ENCODE measurements at places on chromosomes 6 and 20.

GRCh38 chr6:165846123-165846966 lies 183.3 kb upstream of the PDE10A start:
- no peak for DNase-seq

DNA sequence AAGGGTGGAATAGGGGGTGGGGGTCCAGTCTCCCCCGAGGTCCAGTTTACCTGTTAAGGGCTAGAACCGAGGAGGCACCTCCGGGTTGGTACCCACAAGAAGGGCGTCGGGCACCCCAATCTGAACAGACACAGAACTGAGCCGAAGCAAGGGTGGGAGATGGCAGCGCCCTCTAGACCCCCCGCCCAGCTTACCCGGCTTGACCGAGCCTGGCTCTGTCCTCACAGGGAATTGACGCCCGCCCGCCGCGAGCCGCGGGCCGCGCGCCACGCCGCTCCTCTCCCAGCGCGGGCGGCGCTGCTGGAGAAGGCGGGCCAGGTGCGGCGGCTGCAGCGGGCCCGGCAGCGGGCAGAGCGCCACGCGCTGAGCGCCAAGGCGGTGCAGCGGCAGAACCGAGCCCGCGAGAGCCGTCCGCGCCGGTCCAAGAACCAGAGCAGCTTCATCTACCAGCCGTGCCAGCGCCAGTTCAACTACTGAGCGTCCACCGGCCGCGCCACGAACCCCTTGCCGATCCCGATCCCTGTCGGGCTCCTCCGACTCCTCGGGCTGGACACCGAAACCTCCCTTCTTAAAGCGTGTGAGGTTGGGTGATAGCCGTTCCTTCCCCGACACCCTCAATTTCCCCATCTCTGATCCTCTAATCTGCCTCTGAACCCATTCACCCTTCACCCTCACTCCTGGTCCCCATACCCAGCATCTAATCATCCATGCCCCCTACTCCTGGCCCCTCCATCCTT lies 5.9 kb downstream of the TP53INP2 start:
- no peak for DNase-seq

DNA sequence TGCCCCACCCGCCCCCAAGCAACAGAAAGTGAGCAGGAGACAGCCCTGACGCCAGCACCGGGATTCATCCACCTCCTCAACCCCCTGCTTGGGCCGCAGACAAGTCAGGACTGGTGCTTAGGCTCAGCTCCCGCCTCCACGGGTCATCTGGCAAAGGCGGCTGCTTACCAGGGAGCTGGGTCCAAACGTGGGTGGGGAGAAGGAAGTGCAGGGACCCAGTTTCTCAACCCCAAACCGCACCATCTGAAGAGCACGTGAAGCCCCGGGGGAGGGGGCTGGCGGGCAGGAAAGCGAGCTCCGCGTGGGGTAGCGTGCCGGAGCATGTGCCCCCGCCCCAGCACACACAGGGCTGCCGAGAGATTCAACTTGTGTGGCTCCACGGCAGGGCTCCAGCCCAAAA lies 87.2 kb downstream of the BMP7 start:
- DNase-seq: no peak

DNA sequence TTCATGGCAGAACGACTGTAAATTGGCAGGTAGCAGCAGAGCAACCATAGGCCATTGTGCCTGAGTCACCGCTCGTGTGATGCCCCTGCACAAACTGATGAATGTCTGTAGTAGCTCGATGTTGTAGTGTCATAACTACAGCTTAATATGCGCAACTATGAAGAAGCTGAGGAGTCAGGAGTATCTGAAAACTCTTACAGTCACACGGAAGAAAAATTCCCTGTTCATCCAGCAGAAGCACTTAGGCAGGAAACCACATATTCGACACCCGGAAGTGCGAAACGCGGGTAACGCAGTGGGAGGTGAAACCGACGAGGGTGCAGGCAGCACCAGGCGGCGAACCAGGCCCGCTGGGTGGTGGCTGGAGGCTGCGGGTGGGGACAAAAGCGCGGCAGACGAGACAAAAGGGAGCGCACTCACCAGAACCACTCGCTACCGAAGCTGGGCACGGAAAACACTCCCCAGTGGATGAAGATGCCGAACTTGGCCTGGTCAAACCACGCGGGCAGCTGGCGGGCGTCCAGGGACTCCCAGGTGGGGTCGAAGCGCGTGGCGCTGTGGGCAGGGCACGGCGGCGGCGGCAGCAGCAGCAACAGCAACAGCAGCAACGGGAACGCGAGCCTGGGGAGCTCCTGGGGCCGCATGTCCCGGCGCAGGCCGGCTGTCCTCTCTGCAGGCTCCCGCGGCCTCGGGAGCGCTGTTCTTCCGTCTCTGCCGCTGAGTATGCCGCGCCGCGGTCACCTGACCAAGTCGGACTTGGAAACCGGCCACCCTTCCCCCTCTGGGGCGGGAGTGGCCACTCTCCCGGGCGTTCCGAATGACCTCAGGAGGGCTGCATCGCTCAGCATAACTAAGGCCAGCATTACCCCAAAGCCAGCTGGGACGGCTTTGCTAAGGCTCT lies at the start of gene FUCA2:
TSS of gene FUCA2 (minus strand) at position 730 of the 901 bp plus-strand sequence. CDS start at position 644, 86 bp downstream.
- DNase-seq: peak; percentile 45

- no peak for DNase-seq
Measured at GRCh38 chr6:111798281-111798725, 74.9 kb downstream of the FYN start.

DNA sequence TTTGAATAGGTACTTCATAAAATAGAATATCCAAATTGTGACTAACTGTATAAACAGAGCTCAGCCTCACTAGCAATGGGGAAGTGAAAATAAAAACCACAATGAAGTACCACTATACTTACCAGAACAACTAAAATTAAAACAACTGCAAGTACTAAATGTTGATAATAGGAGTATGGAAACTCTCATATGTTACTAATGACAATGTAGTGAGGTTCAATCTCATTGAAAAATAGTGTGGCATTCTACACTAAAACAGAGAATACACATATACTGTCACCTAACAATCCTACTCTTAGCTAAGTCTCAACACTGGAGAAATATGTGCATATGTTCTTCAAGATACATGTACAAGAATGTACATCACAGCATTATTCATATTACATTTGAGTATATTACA lies 132.0 kb upstream of the CARMIL1 start:
- no peak for DNase-seq

DNA sequence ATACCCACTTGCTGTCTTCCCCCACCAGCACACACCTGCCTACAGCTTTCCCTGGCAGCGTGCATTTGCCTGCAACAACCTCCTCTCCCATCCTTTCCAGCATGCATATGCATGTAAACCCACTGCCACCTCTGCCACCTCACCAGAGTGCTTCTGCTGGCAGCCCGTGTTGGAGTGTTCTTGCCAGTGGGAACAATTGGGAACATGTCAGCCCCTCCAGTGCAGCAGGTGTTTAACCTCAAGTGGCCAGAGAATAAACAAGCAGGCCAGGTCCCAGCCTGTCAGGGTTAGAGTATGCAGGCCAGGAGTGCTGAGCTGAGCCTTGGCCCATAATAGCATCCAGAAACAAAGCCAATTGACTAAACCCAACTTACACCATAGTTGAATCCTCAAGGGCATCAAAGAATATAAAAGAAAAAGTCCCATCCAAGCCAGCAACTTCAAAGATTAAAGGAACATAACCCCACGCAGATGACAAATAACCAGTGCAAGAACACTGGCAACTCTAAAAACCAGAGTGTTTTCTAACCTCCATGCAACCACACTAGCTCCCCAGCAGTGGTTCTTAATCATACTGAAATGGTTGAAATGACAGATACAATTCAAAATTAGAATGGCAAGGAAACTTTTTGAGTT lies 1212.1 kb upstream of the CITED2 start:
- DNase-seq: peak; percentile 18

GRCh38 chr6:106324726-106325335 lies 729 bp downstream of the ATG5 start:
- DNase-seq: no peak

DNA sequence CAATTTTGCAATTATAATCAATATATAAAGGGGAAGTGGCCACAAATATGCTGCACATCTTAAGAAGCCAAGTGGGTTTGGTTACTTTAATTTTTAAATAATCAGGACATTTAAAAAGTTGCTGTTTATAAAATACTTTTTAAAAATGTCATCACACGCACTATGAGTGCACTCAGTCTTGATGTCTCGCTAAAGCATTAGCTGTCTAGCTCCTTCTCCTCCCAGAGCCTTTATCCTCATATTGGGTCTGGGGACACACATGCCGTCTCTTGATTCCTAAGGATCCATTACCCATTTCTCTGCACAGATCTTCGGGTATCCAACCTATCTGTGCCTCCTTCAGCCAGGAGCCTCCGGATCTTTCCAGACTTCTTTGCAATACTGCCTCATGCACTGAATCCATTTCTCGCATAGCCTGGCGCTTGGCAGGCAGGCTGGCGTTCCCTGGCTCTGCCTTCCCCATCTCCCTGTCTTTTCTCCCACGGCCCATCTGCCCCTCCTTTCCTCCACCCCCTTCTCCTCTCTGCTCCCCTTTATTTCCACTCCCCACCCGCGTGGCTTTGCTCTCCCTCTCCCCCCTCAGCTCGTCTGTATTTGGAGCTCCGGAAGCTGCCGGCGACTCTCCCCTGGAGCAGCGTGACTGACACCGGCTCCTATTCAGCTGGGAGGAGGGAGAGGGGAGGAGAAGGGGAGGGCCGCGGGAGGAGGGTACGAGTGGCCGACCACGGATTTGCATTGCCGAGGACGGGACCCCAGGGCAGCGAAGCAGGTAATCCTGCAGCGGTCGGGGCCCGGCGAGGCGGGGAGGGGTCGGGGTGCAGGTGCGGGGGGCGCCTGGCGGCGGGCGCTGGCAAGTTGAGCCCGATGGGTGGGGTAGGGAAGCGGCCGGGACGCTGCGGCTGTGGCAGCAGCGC lies at the start of gene CAP2:
TSS of gene CAP2 (plus strand) at position 618 of the 914 bp plus-strand sequence. CDS start 27,961 bp downstream, outside the sequence.
- DNase-seq: no peak

- no peak for DNase-seq
Measured at GRCh38 chr6:122079916-122080315, 319.5 kb upstream of the HSF2 start.

- DNase-seq: no peak
Measured at GRCh38 chr20:3039426-3039825, 4.0 kb upstream of the GNRH2 start.

DNA sequence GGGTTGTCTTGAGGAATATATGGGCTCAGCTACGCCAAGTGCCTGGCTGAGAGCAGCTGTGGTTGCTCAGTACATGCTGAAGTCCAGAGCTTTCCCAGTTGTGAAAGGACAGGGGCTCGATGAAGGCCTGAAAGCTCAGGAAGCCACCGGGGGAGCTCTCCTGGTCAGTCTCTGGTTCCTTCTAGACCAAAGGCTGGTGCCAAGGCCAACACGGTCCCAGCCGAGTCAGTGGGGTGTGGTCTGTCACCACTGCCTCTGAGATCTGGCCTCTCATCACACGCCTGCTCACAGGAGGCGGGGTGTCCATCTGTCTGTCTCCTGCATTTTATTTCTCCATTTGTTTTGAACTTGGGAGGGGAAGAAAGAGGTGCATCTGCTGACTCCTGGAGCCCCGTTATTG lies 4.9 kb upstream of the FAM83C start:
- DNase-seq: no peak

- DNase-seq: peak; percentile 31
Measured at GRCh38 chr20:59525500-59526241, 78.7 kb upstream of the PHACTR3 start.

- peak; percentile 62 for DNase-seq
Measured at GRCh38 chr6:103122766-103123601, 1729.5 kb downstream of the GRIK2 start.

GRCh38 chr6:125989631-125990030 lies 3.3 kb downstream of the TRMT11 start:
- no peak for DNase-seq

DNA sequence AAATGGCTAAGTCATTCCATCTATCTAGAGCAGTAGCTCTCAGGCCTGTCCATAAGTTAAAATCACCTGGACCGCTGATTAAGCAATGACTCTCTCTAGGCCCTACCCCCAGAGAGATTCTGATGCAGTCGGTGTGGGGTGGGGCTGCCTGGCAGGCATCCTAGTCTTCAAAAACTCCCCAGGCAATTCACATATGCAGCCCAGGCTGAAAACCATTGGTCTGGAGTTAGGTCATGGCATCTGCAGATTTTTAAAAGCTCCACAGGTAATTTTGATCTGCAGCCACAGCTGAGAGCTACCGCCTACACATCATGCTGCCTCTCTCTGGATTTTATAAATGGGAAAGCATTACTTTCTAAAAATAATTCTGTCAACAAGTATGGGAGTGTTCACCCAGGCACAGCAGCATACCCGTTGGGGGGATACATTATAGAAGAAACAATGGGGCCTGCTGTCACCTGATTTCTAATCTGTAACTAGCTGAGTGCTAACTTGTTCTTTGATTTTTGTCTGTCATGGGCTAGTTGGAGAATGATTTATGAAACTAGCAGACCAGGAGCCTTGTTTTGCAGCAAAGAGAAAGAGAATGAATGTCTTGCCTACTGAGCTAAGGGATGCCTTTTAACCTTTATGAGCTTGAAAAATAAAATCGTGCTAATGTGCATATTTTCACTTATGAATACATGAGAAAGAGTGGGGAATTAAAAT lies 44.1 kb upstream of the ATXN1 start:
- no peak for DNase-seq

GRCh38 chr6:87807475-87807874 lies 105.4 kb upstream of the AKIRIN2 start:
- DNase-seq: no peak

GRCh38 chr20:53592992-53593465 lies 610 bp downstream of the ZNF217 start:
- DNase-seq: no peak

DNA sequence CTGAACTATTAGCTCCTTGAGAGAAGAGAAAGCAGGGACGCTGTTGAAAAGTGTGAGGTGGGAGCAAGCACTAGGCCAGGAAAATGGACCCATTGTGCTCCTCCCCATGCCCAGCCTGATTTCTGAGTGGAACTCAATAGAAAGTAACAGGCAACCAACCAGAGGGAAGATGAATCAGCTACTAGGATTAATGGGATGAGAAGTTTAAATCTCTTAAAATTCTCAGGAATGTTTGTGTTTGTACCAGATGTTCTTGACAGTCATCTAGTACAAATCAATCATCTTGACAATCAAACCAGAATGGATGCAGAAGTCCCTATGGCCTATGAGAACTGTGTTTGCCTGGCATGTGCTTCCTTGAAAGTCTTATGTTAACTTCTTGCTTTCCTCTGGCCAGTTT lies 48.9 kb downstream of the HDDC2 start:
- no peak for DNase-seq

DNA sequence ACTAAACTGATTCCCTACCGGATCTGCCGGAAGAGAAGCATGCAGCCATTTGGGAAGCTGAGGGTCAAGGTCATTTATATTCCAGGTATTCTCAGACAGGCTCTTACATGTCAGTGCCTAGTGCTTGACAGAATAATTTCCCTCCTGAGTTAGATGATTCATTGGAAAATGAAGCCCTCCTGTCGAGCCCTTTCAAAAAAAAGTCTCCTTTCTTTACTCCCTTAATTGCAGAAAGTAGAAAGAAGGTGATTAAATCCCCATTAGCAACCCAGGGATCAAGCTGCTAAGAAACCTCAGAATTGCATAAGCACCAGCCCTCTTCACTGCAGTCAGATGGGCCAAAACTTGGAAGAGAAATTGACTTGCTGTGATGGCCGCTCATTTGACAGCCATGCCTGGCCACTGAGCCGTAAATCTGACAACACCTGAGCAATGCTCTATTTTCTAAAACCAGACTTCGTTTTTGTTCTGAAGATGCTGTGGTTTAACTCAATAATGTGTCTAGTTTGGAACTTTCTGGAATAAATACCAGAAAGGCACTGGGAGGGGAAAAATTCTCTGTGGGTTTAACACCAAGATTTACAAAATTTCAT lies 61.0 kb upstream of the ARMH2 start:
- peak; percentile 18 for DNase-seq
